ENCODE measurements at places on chromosomes 12 and 14. TPM values are rescaled to one million over a fixed set of nuclear protein-coding genes. Genes with fewer than 3 reads are reported as not detected.

DNA sequence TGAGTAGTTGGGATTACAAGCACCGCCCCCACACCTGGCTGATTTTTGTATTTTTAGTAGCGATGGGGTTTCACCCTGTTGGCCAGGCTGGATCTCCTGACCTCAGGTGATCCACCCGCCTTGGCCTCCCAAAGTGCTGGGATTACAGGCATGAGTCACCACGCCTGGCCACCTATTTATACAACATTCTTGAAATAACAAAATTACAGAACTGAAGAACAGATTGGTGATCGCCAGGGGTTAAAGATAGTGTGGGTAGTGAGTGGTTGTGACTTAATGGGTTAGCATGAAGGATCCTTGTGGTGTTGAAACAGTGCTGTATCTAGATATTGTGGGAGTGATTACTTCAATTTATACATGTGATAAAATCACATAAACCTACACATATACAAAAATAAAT is 7.4 kb downstream of the GLIPR1L1 start:
- no peak for DNase-seq

Gene AQP5
- not detected for total RNA-seq

- DNase-seq = peak; percentile 91
Observed at GRCh38 chr12:103833095-103833775, 7.8 kb downstream of the NT5DC3 start.

- no peak for DNase-seq
Observed at GRCh38 chr12:52691076-52691840, 11.1 kb upstream of the KRT1 start.

Gene GPR132
- total RNA-seq = under 0.01 TPM

GRCh38 chr14:64778104-64778754 is 74.0 kb downstream of the PLEKHG3 start:
- peak; percentile 73 for DNase-seq

Gene BIN2
- total RNA-seq = not detected

GRCh38 chr14:72779679-72780078 is 114.2 kb downstream of the DPF3 start:
- DNase-seq = no peak

GRCh38 chr14:105064721-105065143 is 498 bp downstream of the GPR132 start:
- peak; percentile 93 for DNase-seq

DNA sequence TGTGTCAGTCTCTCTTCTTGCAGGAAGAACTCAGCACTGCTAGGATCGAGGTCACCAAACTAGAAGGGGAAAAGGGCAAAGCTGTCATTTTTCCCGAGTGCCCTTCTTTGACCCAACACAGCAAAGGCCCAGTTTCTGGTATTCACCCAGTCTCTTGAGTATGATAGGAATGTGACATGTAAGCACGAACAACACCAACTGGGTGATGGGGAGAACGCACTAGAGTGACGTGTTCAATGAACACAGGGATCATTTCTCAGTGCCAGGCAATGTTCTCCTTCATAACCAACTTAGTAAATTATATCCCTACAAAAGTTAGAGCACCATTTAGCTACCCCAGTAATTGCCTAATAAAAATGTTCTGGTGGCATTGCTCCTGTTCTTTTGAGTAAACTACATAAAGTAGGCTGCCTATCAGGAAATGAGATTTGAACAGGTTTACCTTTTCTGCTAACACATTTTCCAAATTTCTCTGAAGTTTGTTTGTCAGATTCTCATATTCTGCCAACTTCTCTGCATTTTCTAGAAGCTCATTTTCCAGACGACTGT is 64.5 kb downstream of the NIN start:
- DNase-seq = peak; percentile 69

DNA sequence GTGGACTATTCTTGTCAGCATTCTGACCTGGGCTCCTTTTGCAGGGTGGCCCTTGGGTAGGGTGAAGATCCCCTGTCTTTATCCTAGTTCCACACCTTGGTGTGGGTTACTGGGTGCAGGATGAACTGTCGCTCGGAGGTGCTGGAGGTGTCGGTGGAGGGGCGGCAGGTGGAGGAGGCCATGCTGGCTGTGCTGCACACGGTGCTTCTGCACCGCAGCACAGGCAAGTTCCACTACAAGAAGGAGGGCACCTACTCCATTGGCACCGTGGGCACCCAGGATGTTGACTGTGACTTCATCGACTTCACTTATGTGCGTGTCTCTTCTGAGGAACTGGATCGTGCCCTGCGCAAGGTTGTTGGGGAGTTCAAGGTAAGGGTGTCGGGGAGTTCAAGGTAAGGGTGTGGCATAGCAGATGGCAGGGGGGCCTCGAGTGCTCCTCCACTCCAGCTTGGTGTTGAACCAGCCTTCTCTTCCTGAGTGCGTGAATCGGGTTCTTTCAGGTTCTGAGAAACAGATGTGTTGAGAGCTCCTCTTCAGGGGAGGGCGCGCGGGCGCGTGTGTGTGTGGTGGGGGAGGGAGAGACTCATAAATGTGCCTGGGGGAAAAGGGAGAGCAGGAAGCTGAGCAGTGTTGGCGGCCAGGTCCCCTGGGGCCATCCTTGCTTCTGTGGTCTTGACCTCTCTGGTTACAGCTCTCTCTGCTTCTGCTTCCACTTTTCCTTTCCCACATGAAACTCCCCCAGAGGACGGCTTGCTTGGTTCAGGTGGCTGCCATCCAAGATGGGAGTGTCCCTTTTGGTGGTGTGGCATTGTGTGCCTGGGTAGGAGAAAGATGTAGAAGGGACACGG is 4.0 kb downstream of the ATG101 start:
- peak; percentile 96 for DNase-seq

GRCh38 chr12:2752676-2753371 is 41.9 kb upstream of the FKBP4 start:
- DNase-seq = peak; percentile 94

GRCh38 chr14:23301288-23301968 is 1.2 kb downstream of the PPP1R3E start:
- DNase-seq = peak; percentile 100

DNA sequence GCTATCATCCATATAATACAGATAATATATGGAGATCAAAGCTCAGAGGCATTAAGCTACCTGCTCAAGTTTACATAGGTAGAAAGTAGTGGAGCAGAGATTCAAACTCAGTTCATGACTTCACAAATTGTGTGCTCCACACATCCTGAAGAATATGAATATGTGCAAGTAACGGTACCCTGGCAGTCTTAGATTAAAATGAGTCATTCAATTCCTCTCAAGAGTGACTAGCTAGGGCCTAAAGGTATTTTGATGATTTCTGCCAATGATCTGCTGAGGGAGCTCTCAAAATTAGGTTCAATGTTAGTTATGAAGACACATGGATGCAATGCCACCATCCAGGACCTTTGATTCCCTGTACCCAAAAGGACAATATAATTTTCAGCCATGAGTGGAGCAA is 58.9 kb downstream of the GRIP1 start:
- DNase-seq = no peak

Gene ABCD2
- total RNA-seq = under 0.01 TPM

- DNase-seq = peak; percentile 97
Observed at GRCh38 chr14:99531251-99532096, 50.3 kb downstream of the CCNK start.

DNA sequence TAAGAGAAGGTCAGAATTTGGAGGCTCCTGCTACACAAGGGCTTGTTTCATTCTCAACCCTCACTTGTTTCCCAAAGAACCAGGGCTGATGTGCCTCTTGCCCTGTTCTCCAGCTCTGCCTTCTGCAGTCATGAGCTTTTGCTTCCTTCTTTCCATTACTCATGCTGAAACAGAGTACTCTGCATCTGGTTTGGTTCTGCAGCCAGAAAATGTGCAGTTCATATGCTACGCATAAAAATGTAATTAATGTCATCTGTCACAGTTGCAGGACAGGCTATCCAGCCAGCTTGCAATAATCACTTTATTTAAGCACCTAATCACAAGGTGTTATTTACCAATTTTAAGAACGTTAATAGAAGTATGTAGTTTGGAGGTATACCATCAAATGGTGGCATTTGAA is 150.2 kb downstream of the SRGAP1 start:
- DNase-seq = no peak

- DNase-seq = no peak
Observed at GRCh38 chr12:106118381-106119130, 20.2 kb downstream of the NUAK1 start.

- DNase-seq = no peak
Observed at GRCh38 chr14:33315721-33316120, 377.0 kb downstream of the NPAS3 start.

DNA sequence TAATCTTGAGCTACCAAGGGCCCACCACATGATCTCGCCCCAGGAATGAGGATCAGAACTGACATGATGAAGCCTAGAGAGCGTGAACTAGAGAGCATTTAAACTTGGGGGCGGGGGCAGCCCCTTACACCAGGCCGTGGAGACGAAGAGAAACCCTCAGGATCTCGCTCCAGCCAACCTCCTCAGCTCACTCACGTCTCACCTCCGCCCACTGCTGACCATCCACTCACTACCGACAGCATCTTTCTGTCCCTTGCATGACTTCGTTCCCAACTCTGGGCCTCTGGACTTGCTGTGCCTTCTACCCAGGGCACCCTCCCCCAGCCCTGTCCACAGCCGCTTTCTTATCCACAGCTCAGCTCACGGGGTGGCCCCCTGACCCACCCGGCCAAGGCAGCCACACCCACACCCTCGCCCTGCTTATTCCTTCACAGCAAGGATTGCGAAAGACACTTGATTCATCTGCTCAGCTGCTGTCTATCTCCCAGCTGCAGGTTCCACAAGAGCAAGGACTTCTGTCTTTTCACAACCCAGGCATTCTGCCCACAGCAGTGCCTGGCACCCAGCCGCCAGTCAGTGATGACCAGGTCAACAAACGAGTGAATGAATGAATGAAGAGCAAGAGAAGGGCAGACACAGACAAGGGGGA is 6.4 kb downstream of the STX2 start:
- peak; percentile 90 for DNase-seq

Gene GALNT4
- 11.5 TPM for total RNA-seq

Gene YARS2
- 27.7 TPM for total RNA-seq

DNA sequence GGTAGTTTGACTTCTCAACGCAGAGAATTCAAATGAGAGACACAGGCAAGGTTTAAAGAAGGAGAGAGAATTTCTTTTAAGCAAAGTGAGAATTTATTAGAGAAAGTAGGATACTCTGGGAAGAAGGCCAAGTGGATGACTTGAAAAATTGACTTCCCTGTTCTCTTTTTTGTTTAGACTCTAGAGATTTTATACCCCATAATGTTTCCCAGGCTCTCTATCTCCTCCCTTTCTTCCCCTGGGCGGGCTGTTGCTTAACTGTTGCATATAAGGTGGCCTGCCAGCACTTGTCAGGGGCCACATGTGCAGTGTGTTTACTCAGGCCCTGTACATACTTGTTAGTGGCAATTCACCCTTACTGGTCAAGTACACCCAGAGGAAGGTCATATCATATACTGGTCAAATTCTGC is 403.7 kb downstream of the SLC6A15 start:
- DNase-seq = no peak

DNA sequence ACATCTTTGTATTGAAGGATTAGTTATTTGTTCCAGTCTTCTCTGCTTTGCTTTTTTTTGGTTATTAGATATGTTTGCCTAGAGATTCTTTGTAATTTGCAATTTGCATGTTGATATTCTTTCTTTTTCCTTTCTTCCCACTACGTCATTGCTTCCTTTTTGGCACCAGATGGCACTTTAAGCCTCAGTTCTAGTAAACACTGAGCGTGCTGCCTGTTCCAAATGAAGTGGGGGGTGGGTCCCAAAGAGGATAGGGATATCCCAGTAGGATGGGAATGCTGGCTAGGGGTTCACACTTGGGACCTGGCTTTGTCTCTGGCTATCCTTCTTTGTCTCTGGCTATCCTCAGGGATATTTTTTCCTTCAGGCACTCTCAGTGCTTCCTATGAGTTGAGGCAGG is 17.0 kb downstream of the EAPP start:
- no peak for DNase-seq

GRCh38 chr14:52863334-52863700 is 71.9 kb upstream of the GNPNAT1 start:
- DNase-seq = no peak

- no peak for DNase-seq
Observed at GRCh38 chr12:67790660-67791059, 142.1 kb downstream of the DYRK2 start.

GRCh38 chr12:12461923-12462315 is 100.7 kb downstream of the DUSP16 start:
- no peak for DNase-seq

DNA sequence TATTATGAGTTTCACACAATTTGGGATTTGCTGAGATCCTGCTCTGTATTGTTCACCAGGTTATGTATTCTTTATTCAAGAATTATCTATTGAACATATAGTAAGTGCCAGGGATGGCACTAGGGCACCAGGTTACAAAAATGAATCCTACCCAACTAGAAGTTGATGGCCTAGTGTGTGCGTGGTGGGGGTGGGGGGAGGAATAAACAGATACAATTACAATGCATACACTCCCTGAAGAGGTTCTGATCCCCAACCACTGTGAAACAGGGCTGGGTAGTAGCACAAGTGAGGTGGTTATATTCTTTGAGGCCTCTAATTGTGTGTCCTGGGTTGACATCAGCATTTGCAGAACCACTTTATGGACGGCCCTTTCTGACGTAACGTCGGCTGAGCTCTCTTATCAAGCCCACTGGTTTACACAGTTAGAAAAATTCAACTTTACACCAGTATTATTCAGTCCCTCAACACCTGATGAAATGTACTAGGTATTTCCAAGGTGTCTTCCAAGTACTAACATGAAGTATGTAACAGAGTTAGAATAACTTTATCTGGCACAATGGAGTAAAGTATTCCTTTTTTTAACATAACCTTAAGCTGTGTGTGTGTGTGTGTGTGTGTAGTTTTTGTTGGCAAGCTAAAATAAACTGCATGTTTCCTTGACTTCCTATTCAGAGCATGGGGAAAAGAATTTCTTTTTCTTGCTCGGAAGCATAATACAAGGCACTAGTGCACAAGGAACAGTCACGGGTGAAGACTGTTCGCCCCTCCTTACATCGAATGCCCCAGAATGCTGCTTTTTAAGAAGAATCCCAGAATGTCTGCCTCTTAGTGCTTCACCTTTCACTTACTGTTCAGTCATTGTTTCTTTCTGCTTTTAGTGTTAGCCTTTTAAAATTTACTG is 8.1 kb upstream of the GLRX5 start:
- DNase-seq = no peak

- no peak for DNase-seq
Observed at GRCh38 chr14:68639758-68640574, 152.9 kb downstream of the ZFP36L1 start.

GRCh38 chr12:127054531-127054930 is 1212.4 kb upstream of the TMEM132C start:
- DNase-seq = peak; percentile 45
